ENCODE measurements at places on chromosomes 1 and 21.

GRCh38 chr1:46522184-46522968, 29.1 kb downstream of the KNCN start:
- DNase-seq, result peak; percentile 68

DNA sequence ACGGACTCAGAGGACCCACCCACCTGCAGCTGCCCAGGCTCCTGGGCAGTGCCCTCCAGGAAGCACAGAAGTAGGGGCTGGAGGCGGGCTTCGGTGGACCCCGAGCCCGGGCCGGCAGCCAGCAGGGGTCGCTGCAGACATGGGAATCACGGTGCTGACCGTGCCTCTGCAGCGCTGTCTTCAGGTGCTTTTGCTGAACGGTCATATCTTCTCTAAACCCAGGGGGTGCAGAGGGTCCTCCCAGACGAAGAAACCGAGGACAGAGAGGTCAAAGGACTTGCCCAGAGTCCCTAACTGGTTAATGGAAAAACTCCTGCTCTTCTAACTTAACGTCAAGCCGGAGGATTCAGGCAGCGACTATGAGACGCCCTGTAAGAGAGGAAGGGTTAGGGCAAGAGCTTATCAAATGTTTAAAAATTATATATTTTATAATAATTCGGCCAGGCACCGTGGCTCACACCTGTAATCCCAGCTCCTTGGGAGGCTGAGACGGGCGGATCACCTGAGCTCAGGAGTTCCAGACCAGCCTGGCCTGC, 21.5 kb upstream of the LEFTY2 start:
- no peak for DNase-seq

GRCh38 chr21:43609501-43610340, 49.6 kb downstream of the HSF2BP start:
- peak; percentile 68 for DNase-seq

GRCh38 chr1:193417945-193418744, 231.7 kb upstream of the B3GALT2 start:
- DNase-seq, result no peak

DNA sequence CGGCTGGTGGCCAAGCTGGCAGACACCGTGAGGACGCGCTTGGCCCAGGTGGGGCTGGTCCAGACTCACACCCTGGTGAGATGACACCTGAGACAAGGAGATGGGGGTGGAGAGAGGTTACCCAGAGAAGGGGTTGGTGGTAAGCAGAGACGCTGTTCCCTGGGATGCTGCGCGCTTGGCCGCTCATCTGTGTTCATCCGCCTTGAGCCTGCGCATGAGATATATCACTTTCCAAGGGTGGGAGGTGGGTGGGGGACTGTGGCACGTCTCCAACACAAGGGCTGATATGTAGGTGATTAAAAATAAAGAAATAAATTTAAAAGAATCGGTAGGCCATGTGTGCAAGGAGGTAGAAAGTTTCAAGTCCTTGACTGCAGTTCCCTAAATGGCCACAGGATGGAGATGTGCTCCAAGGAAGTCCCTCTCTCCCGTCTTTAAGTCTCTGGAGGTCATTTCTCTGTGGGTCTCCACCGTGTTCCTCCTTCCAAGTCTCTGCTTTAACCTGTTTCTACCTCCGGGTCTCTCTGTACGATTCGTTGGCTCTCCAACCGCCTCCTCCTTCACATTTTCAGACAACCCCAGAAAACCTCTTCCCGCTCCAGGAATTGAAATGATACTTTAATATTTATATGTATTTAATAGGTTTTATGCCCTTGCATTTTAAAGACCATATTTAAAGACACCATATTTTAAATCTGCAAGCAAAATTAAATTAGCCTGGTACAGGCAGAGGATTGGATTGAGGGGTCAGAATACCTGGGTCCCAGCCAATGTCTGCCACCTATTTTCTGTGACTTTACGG, 4.5 kb downstream of the TTC24 start:
- peak; percentile 76 for DNase-seq

GRCh38 chr1:183674886-183675285, 21.8 kb upstream of the APOBEC4 start:
- DNase-seq, result no peak

GRCh38 chr1:93738926-93739325, 57.3 kb upstream of the BCAR3 start:
- DNase-seq, result no peak

DNA sequence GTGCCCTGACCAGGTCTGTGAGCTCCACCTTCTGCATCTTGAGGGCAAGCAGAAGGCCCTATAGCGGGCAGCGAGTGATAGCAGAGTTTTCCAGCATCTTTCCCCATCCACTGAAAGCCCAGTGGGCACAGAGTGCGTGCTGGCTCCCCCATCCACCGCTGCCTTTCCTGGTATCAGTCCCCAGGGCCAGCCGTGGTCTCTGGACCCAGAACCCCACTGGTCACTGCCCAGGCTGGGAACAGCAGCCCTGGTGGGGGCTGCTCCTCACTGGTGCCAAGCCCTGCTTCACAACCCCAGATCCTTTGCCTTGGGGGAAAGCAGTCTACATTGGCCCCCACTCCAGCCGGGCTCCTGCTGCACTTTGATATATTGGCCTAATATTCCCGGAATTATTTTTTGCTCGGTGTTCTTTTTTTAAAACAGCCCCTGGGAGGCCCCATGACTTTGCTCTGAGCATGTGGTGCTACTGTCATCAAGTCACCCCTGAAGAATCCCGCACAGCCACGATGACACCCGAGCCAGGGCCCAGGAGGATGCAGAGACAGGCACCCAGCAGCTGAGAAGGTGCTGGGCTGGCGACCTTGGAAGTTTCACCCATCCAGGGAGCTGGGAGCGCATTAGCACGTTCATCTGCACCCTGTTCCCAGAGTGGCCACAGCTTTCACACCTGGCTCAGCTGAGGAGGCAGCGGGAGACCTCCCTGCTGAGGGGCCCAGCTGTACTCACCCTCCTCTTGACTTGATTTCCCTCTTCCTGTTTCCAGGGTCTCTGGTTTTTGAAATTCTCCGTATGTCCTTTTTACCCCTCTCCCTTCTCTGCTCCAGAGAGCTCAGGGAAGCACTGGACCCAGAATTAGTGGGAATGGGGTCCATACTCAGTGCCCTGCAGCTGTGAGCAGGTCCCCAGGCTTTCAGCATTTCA, 56.9 kb downstream of the KLHDC7A start:
- DNase-seq, result no peak

DNA sequence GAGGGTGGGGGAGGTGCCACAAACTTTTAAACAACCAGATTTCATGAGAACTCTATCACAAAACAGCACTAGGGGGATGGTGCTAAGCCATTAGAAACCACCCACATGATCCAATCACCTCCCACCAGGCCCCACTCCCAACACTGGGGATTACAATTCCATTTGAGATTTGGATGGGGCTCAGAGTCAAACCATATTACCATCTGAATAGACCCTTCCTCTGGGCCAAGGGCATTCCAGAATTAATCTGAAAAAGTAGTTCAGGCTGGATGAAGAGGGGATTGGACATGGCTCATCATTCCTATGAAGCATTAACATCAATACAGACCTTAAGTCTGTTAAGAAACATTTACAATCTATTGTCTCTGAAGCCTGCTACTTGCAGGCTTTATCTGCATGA, 149.9 kb upstream of the DNAH14 start:
- no peak for DNase-seq

DNA sequence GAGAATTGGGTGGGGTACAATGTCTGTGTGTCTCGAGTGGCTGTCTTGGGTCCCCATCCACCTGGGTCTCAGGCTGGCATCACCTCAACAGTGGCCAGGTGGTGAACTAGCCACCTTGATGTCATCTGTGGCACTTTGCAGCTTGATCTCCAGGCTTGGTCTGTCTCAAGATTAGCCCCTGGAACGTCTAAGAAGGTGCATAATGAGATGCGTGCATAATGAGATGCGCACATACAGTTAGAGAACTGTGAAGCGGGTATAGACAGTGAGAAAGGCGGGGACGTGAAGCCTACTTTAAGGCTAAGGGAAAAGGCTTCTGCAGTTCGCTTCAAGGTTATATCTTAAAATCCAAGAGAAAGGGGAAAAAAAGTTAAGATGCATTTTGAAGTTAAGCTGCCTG, 98.7 kb downstream of the WDR4 start:
- DNase-seq, result no peak

DNA sequence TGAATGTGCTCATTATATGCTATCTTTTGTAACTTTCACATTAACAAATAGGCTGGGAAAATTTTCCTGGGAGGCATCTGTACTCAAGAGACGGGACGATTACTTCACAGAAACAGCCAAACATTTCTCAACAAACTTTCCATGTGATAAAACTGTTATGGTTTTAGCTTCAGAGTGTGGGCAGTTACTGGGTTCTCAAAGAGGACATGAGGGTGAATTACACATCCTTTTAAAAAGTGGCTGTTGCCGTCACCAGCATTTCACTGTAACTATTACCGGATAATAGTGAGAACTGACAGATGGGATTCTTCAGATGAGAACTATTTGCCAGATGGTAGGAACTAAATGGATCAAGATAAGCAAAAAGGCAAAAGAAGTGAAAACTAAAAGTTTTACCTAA, 109.1 kb downstream of the APP start:
- no peak for DNase-seq

DNA sequence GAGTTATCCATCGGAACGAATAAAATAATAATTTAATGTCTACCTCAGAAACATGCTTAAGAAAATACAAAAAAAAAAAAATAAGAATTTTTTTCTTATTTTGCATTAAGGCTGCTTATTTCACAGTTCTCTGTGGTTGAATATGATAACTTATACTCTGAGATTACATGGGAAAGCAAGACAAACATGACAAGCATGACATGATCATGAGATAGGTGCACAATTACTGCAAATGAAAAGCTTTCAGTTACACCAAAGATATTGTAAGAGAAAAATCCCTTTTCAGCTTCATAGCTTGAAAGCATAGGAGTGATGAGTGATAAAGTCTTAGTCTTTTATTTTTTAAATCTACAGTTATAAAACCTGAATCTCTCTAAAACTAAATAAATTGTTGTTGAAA, 154.1 kb downstream of the BRINP3 start:
- DNase-seq, result no peak

DNA sequence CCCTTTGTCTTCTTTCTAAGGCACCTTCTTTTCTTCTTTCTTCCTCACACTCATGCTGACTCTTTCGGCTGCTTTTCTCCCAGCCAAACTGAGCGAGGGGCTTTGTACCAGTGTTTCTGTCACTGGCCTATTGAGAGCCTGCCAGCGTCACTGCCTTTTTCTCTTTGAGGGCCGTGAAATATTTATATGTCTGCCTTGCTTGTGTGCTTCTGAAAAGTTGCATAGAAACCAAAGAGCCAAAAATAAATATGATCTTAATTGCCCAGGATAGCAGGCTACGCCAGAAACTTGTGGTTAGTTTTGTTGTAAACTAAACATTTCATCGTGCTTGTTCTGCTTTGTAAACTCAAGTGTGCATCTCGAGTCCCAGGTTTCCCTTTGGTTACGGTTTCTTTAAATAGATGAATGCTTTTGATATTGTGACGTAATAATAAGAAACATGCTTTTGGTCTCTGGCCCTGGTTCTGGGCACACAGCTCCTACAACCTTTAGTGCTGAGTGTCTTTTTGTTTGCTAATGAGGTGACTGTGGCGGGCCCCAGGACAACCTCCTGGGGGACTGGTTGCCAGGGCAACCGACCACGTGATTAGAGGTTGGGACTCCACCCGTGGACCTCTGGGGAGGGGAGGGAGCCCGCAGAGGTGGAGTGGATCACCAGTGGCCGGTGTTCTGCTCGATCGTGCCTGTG, 10.8 kb downstream of the SLC37A1 start:
- no peak for DNase-seq

GRCh38 chr1:31647106-31647505, 2.4 kb upstream of the PEF1 start:
- no peak for DNase-seq

DNA sequence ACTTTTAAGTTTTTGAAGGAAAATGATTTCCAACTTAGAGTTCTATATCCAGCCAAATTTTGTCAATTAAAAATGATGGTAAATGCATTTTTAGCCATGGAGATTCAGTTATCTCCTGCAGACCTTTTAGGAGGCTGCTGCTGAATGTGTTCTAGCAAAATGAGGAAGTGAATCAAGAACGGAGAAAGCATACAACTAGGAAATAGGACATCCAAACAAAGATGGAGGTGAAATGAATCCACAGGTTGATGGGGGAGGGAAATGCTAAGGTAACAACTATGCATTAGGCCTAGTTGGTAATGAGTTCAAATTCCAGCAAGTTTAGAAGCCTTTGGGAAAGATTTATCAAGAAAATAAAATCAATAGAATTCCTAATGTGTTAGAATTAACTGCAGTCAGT, 80.5 kb downstream of the FNBP1L start:
- DNase-seq, result no peak

- DNase-seq, result no peak
These were observed 6.4 kb downstream of the GFI1 start for GRCh38 chr1:92480200-92480812.

GRCh38 chr1:72010094-72010431, 272.3 kb downstream of the NEGR1 start:
- DNase-seq, result no peak

DNA sequence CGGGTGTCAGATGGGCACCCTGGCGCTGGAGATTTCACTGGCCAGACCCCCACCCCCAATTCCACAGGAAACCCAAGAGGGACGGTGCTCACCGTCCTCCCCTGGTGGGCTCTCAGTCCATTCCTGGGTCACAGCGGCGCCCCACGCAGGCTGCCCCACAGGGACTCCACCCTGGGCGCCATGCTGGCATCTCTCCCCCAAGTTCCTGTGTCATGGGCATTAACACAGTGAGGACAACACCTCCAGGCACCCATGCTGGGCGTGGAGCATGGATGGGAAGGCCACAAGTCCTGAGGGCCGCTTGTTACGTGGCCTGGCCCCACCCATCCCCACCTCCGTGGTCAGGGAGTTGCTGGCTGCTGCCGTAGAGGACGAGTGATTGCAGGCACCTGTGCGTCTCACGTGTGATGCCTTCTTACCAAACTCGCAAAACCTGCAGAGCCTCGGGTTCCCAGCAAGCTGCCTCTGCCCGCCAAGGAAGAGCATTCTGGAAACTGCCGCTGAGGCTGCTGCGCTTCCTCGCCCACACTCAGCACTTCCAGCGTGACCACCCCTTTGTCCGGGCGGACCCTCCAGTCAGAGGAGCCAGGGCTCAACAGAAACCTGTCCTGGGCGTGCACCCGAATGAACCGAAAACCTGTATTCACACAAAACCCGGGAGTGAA, 60.3 kb downstream of the SLX9 start:
- DNase-seq, result no peak

- no peak for DNase-seq
These were observed 107.9 kb upstream of the RAB4A start for GRCh38 chr1:229162825-229163515.

GRCh38 chr21:33230545-33231324, 997 bp downstream of the IFNAR2 start:
- DNase-seq, result peak; percentile 49

- no peak for DNase-seq
These were observed 23.4 kb downstream of the BCAR3 start for GRCh38 chr1:93658188-93658587.

DNA sequence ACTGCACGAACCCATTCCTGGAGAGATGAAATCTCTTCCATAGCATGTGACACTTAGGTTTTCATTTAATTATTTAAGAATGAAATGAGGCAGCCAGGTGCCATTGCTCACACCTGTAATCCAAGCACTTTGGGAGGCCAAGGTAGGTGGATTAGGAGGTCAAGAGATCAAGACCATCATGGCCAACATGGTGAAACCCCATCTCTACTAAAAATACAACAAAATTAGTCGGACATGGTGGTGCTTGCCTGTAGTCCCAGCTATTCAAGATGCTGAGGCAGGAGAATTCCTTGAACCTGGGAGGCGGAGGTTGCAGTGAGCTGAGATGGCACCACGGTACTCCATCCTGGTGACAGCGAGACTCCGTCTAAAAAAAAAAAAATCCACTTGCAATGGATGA, 17.8 kb downstream of the L1TD1 start:
- DNase-seq, result no peak

GRCh38 chr1:198175423-198176170, 18.8 kb downstream of the NEK7 start:
- no peak for DNase-seq

All from urothelium cell line (cell line).